ENCODE measurements at places on chromosomes 7 and 10. TPM values are rescaled to one million over a fixed set of nuclear protein-coding genes. Genes with fewer than 3 reads are reported as not detected.

Gene ERLIN1
- total RNA-seq, result 10.7 TPM

- no peak for DNase-seq
Observed at GRCh38 chr7:35512716-35513115, 182.2 kb downstream of the HERPUD2 start.

- DNase-seq, result no peak
Observed at GRCh38 chr7:101232141-101232850, 5.3 kb downstream of the CLDN15 start.

DNA sequence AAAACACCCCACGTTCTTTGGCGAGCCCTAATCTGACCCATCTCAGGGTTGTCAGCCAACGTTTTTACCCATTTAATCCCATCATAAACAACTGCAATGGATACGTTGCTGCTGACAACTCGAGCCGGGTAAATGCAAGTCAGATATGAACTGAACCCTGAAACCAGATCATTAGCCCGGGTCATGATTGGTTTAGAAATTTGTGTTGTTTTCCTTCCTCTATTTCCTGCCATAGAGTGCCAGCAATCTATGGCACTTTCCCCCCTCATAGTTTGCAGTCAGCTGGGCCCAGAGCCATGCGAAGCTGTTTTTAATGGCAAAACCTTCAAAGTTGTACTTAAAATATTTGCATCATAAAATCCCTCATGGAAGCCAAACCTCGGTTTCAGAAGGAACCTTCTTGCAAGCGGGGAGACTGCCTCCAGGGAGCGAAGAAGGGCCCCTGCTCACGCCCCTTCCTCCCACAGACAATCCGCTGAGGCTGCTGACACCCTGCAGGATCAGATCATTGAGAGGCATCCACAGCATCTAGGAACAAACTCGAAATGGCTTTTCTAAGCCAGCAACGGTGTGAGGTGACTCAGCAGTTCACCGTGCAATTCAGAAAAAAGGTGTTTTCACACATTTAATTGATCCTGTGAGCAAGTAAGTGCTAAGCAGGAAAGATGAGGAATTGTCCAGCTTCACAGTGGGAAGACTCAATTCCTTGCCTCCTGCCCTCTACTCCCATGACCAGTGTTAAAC lies 710.1 kb downstream of the PARD3 start:
- no peak for DNase-seq

DNA sequence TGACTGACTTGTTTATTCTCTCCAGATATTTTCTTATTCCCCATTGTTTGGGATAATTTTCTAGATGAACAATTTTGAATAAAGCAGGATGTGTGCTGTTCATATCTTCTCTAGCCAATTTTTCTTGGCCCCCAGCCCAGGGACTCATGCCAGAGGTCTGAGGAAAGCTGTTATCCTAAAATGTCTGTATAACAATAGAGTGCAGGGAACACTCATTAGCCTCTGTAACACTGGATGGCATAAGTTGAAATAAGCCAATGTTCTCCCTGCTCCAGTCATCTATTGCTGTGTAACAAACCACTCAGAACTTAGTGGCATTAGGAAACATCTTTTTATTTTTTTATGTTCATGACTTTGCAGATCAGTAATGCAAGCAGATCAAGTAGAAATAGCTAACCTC lies 121.7 kb upstream of the TRIM24 start:
- DNase-seq, result peak; percentile 69
